ENCODE measurements at places on chromosomes 11 and 22.

GRCh38 chr11:76218449-76219178 lies 12.3 kb upstream of the WNT11 start:
- DNase-seq: no peak

GRCh38 chr22:37329238-37330140 lies 47.2 kb downstream of the CYTH4 start:
- DNase-seq: no peak

GRCh38 chr11:47524291-47524874 lies 28.5 kb downstream of the CELF1 start:
- DNase-seq: no peak

DNA sequence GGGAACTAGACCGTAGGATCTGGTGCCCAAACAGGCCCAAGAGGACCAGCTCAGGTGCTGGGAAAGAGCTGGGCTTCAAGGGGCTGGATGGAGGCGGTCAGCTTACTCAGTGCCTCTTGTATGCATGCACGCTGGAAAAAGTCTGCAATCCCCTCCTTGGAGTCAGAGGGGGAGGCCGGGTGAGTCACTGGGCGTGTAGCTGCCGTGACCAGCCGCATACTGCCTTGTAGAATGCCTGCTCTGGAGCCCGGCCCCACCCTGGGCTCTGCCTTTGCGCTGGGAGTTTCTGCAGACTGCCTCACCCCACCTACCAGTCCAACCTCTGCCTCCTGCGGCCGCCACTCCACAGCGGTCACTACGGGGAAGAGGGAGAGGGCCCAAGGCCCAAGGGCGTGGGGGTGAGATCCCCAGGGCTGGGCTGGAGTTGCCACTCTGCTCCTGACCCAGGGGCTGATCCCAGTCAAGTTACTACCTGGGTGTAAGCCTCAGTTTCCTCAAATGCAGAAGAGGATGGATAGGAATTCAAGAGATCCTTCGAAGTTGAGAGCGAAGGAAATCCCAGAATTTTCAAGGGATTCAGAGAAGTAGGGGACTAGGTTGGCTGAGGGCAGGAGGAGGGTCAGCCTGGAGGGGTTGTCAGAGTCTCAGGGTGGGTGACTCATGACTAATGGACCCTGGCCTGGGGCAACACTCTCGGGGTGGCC lies 4.2 kb downstream of the MRGPRF start:
- DNase-seq: no peak

DNA sequence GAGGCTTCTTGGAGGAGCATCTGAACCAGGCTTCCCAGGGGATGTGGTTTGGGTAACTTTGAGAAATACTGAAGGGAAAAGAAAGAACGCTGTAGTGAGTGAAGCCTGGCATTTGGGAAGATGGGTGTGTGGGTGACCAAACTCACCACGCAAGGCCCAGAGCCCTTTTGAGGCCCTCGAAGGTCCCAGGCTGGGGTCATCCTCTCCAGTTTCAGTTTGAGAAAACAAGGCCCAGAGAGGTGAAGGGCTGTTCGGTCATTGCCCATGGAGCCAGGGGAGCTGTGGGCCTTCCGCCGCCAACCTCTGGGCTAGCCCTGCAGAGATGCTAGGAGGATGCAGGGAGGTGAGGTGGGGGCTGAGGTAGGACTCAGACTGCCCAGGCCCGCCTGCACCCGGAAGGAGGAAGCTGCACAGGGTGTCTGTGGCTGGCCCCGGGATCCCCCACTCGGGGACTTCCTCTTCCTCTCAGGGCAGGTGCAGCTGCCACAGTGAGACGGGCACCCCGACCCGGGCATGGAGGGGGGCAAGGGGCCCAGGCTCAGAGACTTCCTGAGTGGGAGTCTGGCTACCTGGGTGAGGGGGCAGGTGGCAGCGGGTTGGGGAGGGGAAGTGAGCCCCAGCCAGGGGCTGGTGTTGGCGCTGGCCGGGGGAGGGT lies at the start of gene CCDC88B:
TSS of gene CCDC88B (plus strand) at position 451 of the 655 bp plus-strand sequence. CDS start at position 514, 63 bp downstream.
- peak; percentile 63 for DNase-seq

DNA sequence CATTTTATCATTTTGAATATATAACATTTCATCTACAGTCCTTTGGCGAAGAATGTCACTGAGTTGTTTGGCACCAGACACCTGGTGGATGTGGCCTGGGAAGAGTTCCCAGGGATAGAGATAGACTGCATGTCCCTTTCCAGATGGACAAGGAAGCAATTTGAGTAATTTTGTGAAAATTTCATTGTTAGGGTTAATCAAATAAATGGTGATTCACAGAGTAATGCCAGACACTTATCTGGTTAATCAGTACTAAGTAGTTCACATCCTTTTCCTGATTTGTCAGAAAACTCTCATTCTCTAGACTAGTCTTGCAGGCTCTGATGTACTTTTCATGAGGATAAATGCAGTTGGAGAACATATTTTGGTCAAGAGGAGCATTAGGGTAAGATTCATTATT lies 41.6 kb downstream of the NAALAD2 start:
- DNase-seq: no peak

GRCh38 chr11:71305451-71306125 lies 53.2 kb upstream of the SHANK2 start:
- DNase-seq: no peak

DNA sequence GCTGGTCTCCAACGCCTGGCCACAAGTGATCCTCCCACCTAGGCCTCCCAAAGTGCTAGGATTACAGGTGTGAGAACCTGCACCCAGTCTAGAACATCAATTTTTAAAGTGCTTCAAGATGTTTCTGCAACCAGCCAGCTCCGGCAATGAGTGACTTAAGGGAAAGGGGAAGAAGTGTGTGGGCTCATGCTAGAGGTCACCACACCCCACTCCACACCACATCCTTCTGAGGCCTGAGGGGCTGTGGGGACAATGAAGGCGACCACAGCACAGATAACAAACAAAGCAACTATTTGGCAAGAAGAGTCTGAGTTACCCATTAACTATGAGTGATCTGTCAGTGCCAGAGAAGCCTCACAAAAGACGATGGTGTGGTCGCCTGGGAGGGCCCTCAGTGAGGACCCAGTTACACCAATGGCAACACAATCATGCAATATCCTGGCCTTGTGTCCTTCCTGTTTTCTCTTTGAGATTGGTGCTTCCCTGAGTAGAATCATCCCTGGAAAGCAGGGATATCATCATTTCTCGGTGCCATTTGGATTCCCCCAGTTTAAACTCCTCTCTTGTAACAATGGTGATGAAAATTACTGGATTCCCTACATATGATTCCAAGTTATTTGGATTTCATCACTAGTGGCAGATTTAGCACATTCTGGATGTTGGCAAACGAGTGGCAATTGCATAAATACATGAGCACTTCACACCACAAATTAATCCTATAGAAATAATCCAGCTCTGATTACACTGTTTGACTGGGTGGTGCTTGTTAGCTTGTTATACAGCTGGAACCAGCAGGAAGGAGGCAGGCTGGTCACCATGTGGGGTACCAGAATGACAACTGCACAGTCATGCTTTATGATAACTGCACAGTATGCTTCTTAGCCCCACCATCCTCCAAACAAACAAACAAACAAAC lies 18.4 kb downstream of the ABTB2 start:
- no peak for DNase-seq

DNA sequence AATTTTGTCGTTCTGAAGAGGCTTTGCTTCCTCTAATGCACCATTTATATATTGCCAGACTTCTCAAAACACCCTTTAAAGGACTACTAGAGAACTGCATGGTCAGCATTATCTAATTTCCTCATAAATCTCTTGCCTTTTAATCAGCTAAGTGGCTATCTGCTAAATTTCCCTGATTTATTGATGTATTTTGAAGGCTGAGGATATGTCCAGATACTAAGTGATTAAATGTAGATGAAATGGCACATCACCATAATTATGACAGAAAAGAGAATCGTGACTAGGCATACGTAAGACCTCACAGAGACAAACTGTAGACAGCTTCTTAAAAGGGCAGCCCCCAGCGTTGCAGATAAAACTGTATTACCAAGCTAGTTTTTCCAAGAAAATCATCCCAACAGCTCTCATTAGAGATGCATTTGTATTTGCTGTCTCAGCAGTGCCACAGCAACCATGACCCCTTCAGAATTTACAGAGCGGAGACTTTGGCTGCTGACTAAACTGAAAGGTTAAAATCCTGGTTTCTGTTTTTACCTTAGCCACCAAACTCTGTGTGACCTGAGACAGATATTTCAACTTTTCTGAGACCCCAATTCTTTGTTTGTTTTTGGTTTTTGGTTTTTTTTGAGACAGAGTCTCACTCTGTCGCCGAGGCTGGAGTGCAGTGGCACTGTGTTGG lies 67.1 kb upstream of the SLN start:
- no peak for DNase-seq

DNA sequence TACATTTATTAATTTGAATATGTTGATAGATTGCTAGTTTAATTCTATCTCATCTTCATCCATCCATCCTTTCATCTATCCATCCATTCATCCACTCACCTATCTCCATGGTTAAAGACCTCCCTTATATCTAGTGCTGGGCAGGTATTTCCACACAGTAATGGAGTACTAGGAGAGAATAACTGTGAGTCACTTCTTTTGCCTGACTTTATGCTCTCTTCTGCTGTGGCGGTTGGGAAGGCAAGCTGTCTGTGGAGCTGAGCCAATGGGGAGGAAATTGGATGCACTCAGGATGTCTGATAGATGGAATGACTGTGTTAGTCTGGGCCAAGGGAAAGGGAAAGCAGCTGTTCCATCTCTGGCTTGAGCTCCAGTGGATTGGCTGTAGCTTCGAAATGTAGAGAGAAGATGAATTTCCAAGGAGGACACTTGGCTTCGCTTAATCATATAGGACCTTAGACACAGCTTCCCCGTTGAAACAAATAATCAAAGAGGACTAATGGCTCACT lies 60.3 kb downstream of the NELL1 start:
- no peak for DNase-seq

DNA sequence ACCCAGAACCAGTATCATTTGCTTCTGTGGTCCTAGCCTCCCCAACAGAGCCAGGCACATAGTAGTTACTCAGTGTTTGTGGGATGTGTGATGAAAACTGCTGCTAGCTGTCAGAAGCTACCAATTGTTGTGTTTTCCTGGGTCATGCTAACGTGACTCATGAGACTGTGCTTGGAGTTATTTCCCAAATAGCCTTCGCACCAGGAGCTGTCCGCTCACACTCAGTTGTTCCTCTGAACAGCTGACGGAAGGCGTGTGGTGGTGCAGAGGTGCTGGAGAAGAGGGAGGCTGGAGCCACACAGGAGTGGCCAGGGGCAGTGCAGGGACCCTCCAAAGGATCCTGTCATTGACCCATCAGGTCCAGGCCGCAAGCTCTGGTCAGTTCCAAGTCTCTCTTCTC lies 53.9 kb upstream of the TBCEL start:
- DNase-seq: no peak

DNA sequence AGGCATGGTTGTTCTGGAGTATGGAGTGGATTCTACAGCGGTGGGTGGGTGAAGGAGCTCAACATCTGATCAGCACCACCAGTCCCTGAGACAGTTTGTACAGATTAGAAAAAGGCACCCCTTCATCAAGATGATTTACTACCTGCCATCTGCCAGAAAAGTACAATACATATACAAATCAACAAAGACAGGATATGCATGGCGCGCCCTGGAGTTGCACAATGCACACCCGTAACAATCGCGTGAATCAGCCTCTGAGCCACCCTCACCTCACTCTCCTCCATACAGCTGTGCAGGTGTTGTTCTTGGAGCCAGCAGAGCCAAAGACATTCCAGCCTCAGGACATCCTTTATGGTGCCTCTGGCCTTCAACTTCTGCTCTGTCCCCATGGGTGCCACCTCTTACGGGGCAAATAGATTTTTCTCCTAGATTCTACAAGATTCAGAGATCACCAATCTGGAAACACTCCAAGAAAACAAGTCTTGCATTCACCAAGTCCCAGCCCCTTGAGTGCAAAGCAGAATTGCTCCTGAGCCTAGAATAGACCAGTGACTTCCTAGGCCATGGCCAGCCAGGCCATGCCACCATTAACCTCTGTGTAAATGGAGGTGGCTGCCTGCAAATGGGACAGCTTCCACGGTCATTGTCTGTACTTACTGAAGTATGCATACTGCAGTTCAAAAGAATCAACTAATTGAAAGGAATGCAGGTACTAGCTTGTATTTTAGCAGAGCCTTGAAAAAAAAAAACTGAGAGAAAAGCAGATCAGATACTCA lies 490.9 kb downstream of the SOX6 start:
- DNase-seq: no peak

GRCh38 chr11:89498845-89499448 lies 7.8 kb upstream of the NOX4 start:
- DNase-seq: no peak

DNA sequence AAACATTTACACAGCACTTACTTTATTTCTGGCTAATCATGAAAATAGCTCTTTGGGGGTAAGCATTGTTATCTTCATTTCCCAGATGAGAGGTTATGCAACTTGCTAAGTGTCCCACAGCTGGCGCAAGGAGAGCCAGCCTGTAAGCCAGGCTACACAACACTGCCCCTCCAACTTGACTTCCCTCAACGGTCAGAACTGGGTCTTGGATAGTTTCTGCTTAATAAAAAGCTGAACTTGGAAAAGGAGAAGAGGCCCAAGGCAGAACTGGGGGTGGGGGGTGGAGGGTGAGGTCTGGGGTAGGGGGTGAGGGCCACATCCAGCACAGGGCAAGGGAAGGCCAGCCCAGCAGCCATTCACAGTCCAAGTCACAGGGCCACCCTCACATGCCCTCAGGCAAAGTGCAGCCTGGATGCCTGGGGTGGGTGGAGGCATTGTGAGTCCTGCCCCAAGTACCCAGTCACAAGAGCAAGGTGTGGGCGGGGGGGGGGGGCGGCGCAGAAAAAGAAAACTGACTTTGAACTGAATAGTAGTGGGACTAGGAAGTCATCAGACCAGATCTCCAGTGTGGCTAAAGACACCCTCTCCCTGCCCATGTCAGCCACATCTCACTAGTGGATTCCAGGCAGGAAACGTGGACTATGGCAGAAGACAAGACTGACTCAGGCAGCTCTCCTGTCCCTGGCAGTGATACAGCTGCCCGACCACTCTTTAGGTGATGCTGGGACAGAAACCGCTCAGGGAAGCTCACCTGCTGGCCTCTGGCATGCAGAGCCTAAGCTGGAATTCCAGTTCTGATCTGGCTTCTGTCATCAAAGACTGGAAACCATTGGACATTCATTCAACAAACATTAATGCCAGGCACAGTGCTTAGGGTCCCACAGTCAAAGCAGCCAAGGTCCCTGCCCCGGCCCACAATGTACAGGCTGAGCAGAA lies 52.4 kb downstream of the PACSIN2 start:
- DNase-seq: no peak

DNA sequence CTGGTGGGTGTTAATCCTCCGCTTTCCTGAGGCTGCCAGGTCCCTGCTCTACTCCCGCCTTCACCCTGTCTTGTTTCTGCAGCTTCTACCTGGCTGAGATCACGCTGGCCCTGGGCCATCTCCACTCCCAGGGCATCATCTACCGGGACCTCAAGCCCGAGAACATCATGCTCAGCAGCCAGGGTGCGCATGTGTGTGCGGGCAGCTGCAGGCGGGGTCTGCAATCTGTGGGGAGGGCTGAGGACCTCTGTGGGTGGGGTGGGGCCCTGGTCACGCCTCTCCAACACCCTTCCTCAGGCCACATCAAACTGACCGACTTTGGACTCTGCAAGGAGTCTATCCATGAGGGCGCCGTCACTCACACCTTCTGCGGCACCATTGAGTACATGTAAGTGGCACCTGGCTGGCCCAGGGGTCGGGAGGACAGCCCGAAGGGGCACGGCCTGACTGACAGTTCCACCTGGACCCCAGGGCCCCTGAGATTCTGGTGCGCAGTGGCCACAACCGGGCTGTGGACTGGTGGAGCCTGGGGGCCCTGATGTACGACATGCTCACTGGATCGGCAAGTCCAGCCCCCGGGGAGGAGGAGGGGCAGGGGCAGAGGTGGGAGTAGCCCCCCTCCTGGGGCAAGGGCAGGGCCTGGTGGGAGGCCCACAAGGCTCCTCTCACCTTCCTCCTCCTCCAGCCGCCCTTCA lies 4.5 kb downstream of the RPS6KB2 start:
- DNase-seq: no peak

GRCh38 chr22:29108137-29108536 lies 35.3 kb downstream of the KREMEN1 start:
- DNase-seq: no peak
